ENCODE measurements at places on chromosomes 5 and 9.

GRCh38 chr5:147734894-147735293 lies 47.6 kb downstream of the JAKMIP2 start:
- peak; percentile 55 for DNase-seq

DNA sequence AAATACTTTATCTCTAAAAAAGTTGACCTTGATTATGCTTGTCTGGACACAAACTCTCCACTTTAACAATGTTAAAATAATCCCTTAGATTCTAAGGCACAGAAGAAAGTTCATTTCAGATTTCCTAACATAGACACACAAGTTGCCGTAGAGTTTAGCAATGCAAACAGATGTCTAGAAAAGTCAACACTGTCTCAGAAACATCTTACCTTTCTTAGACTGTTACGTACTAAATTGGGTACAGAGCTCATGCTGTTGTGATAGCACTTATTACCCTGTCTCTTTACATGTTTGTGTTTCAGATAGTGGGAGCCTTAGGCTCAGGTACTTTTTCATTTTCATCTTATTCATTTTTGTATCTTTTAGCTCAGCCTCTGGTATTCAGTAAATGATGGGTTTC lies 52.0 kb downstream of the C5 start:
- DNase-seq: no peak

DNA sequence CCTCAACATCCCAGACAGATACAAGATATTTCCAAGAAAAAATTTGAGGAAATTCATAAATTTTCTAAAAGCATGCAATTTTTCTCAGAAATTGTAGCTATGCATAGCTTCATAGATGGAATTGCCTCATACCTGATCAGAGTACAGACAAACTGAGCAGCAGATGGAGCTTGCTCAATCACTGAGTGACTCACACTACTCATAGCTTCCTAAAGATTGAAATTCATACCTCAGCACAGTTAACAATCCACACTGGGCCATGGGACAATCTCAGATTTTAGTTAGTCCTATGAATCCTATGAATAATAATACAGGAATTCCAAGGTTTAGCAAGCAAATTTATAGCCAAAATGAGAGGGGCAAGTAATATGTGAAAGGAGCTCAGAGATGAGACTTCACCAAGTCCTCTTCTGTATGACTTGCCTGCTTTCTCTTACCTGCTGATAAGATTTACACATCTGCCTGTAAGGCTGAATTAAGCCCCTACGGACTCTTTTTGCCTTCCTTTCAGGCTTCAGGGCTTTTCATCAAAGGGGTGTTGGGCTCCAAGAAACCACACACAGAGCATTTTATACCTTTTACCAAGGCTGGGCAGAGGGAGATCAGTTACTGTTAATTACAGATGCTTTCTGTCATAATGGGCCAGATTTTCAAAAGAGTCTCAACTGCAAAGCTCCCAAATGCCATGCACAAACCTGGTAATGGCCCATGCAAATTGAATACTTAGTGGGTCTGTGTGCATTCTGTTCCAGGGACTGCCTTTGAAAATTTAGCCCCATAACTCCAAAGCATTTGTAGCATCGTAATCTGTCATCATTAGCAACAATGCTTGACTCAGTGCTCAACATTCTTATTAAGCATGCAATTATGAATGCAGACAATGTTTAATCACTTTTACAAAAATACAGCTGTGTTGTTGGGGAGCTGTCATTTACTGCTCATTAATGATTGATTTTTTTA lies 439.3 kb downstream of the DTWD2 start:
- DNase-seq: no peak

GRCh38 chr9:85339338-85339737 lies 402.4 kb downstream of the AGTPBP1 start:
- no peak for DNase-seq
